GM23248 (cell line): ENCODE measurements at places on chromosomes 13 and 19. TPM values are rescaled to one million over a fixed set of nuclear protein-coding genes. Genes with fewer than 3 reads are reported as not detected.

CNN1 gene
- total RNA-seq, result 44.5 and 47.4 TPM in 2 replicates

LILRA1 gene
- not detected in 2 replicates for total RNA-seq

NCAN gene
- not detected in 2 replicates for total RNA-seq

PPP1R37 gene
- 39.2 and 43.8 TPM in 2 replicates for total RNA-seq

PCDH20 gene
- total RNA-seq, result under 0.01 TPM in 1 of 2 replicates, not detected in the other

ZNF730 gene
- 0.22 and 0.76 TPM in 2 replicates for total RNA-seq

CBY2 gene
- not detected in 2 replicates for total RNA-seq

CEACAM20 gene
- not detected in 2 replicates for total RNA-seq

TDRD12 gene
- total RNA-seq, result 0.22 TPM in 1 of 2 replicates, not detected in the other

HNRNPL gene
- total RNA-seq, result 208 and 245 TPM in 2 replicates

METTL21C gene
- not detected in 2 replicates for total RNA-seq

ZNF415 gene
- total RNA-seq, result 9.4 and 18.7 TPM in 2 replicates
